ENCODE measurements at places on chromosomes 6 and 20. TPM values are rescaled to one million over a fixed set of nuclear protein-coding genes. Genes with fewer than 3 reads are reported as not detected.

The NKX2-2 gene
- total RNA-seq = not detected

The C20orf144 gene
- 0.27 TPM for total RNA-seq

The NRSN1 gene
- total RNA-seq = not detected

The ZNFX1 gene
- total RNA-seq = 25.3 TPM

The HLA-DPA1 gene
- 618 TPM for total RNA-seq

The TCP11 gene
- total RNA-seq = 2.2 TPM

The TRIM40 gene
- under 0.01 TPM for total RNA-seq

The GSTA2 gene
- total RNA-seq = not detected

The FAM83B gene
- total RNA-seq = under 0.01 TPM

The FNDC11 gene
- total RNA-seq = 1.3 TPM

The SCGN gene
- total RNA-seq = not detected

The HIVEP2 gene
- 12.4 TPM for total RNA-seq

The CST2 gene
- total RNA-seq = not detected

The GNMT gene
- total RNA-seq = 1.1 TPM

The TEAD3 gene
- 0.54 TPM for total RNA-seq

The ADGB gene
- total RNA-seq = under 0.01 TPM

The CAP2 gene
- total RNA-seq = under 0.01 TPM

The PAK5 gene
- total RNA-seq = not detected

The SPATS1 gene
- total RNA-seq = not detected

The RTN4IP1 gene
- total RNA-seq = 3.8 TPM

The TNXB gene
- 1.1 TPM for total RNA-seq

The GABRR1 gene
- not detected for total RNA-seq

The PXDC1 gene
- 7.3 TPM for total RNA-seq

The MLN gene
- not detected for total RNA-seq

The THBS2 gene
- total RNA-seq = not detected

The PLCB1 gene
- 20.7 TPM for total RNA-seq

The CCM2L gene
- total RNA-seq = not detected

The PCSK2 gene
- total RNA-seq = under 0.01 TPM

The MAN1A1 gene
- total RNA-seq = 109 TPM

The SLC24A3 gene
- 1.9 TPM for total RNA-seq

The FLRT3 gene
- total RNA-seq = under 0.01 TPM

The CLPSL2 gene
- not detected for total RNA-seq

The SLC17A1 gene
- not detected for total RNA-seq

The GPR6 gene
- total RNA-seq = not detected

The OR11A1 gene
- total RNA-seq = not detected

The RFX6 gene
- not detected for total RNA-seq

The THEMIS gene
- under 0.01 TPM for total RNA-seq

The EBF4 gene
- total RNA-seq = 6.2 TPM

The TRIM15 gene
- not detected for total RNA-seq

The CASS4 gene
- total RNA-seq = 4.0 TPM

The ELOVL4 gene
- under 0.01 TPM for total RNA-seq

The DEFB128 gene
- not detected for total RNA-seq

The PSORS1C2 gene
- total RNA-seq = not detected

The TREM2 gene
- not detected for total RNA-seq
